Psoas muscle (tissue), 8 donors: ENCODE measurements at places on chromosomes 13 and 19. TPM values are rescaled to one million over a fixed set of nuclear protein-coding genes. Genes with fewer than 3 reads are reported as not detected.
A peak's percentile ranks its signal among the peaks of the same experiment; 100 is the strongest.

The TPP2 gene
- 43.6 TPM for total RNA-seq

The KLK14 gene
- not detected for total RNA-seq

The TMEM59L gene
- 3.2 TPM for total RNA-seq

The SIAH3 gene
- not detected for total RNA-seq

The GMIP gene
- 2.3 TPM for total RNA-seq

The SHISA7 gene
- not detected for total RNA-seq

The P2RY11 gene
- total RNA-seq: 11.0 TPM

The ERICH6B gene
- total RNA-seq: not detected

The C13orf46 gene
- total RNA-seq: 0.61 TPM

The ZNF177 gene
- 0.34 TPM for total RNA-seq

The FXYD3 gene
- not detected for total RNA-seq

DNA sequence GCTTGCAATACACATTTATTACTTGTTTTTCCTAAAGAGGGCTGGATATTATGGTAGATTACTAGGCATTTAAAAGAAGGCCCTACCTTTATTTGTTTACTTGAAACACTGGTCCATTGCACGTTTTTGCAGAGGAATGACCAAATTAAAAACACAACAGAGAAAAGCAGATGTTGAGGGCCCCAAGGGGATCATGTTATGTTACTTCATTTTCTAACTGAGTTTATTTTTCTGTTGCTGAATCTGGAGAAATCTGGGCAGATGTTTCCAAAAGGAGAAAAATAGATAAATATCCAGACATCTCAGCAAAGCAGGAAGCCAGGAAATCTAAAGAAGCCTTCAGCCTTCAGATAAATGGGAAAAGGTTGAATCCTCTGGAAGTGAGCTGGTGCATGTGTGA lies 353.0 kb downstream of the NDFIP2 start:
- H3K36me3 ChIP-seq: no peaks in the 10 kb centered on the region
- H3K27me3 ChIP-seq: no peaks in the 10 kb centered on the region
- no peak overlapping the region for H3K4me3 ChIP-seq
- DNase-seq: no peak

- H3K4me1 ChIP-seq: peaks cover 28% of the 10 kb centered on the region
- peaks cover 5% of the 10 kb centered on the region for H3K36me3 ChIP-seq
- H3K27me3 ChIP-seq: no peaks in the 10 kb centered on the region
- H3K27ac ChIP-seq: peak within 1 kb of the TSS; percentile 99
Observed at GRCh38 chr19:12994701-12995595, at the start of gene NFIX. NFIX (plus strand) TSS chr19:12995475; CDS start chr19:12995838, 363 bp downstream.

- peaks cover 40% of the 10 kb centered on the region for H3K36me3 ChIP-seq
- H3K4me3 ChIP-seq: peak overlapping the region; percentile 84
- no peaks in the 10 kb centered on the region for H3K27me3 ChIP-seq
- peak overlapping the region; percentile 67 for H3K27ac ChIP-seq
- H3K4me1 ChIP-seq: peaks cover 15% of the 10 kb centered on the region
- DNase-seq: no peak
Observed at GRCh38 chr19:1355568-1356507, 27.9 kb upstream of the NDUFS7 start.

- no peak for DNase-seq
- no peaks in the 10 kb centered on the region for H3K36me3 ChIP-seq
- no peak overlapping the region for H3K4me3 ChIP-seq
- H3K27me3 ChIP-seq: no peaks in the 10 kb centered on the region
- H3K4me1 ChIP-seq: no peaks in the 10 kb centered on the region
Observed at GRCh38 chr19:39158646-39159260, 33.2 kb downstream of the PAK4 start.

GRCh38 chr19:9061879-9062278 lies 25.0 kb upstream of the OR1M1 start:
- no peak overlapping the region for H3K27ac ChIP-seq
- H3K4me3 ChIP-seq: no peak overlapping the region
- DNase-seq: no peak
- no peaks in the 10 kb centered on the region for H3K27me3 ChIP-seq
- H3K4me1 ChIP-seq: no peaks in the 10 kb centered on the region

DNA sequence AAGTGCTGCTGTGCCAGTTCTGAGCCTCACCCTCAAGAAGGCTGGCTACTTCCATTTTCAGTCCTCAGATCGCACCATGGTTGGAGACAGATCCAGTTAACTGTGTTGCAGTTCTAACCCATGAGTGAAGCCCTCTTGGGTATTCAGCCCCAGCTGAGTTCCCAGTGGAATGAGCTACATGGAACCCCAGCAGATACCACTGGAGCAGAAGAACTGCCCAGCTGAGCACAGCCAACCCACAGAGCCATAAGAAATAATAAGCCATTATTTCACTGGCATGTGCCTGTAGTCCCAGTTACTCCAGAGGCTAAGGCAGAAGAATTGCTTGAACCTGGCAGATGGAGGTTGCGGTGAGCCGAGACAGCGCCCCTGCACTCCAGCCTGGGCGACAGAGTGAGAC lies 59.9 kb downstream of the LATS2 start:
- H3K4me3 ChIP-seq: no peak overlapping the region
- H3K4me1 ChIP-seq: peaks cover 33% of the 10 kb centered on the region
- no peaks in the 10 kb centered on the region for H3K27me3 ChIP-seq
- no peaks in the 10 kb centered on the region for H3K36me3 ChIP-seq

DNA sequence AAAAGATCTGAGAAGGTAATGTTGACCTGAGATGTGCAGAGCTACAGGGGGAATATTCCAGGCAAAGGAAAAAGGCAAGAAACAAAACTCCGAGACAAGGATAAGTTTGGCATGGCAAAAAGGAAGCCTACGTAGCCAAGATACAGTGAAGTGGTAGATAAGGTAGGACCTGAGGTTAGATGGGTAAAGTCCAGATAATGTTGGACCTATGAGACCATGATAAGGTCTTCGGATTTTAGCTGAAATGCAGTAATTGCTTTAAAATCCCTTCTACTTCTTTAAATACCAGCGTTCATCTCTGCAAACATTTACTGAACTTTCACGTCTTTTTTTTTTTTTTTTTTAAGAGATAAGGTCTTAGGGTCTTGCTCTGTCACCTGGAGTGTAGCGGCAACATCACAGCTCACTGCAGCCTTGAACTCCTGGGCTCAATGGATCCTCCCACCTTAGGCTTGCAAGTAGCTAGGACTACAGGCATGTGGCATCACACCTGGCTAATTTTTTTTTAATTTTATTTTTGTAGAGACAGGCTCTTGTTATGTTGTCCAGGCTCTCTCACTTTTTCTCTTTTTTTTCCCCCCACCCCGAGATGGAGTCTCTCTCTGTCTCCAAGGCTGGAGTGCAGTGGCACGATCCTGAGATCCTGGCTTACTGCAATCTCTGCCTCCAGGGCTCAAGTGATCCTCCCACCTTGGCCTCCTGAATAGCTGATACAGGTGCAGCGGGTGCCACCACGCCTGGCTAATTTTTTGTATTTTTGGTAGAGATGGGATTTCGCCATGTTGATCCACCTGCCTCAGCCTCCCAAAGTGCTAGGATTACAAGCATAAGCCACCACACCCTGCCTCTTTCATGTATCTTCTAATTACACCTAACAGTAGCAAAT lies 4.2 kb upstream of the WBP4 start:
- no peak overlapping the region for H3K4me3 ChIP-seq
- H3K27ac ChIP-seq: no peak overlapping the region
- peaks cover 65% of the 10 kb centered on the region for H3K4me1 ChIP-seq
- H3K27me3 ChIP-seq: no peaks in the 10 kb centered on the region

DNA sequence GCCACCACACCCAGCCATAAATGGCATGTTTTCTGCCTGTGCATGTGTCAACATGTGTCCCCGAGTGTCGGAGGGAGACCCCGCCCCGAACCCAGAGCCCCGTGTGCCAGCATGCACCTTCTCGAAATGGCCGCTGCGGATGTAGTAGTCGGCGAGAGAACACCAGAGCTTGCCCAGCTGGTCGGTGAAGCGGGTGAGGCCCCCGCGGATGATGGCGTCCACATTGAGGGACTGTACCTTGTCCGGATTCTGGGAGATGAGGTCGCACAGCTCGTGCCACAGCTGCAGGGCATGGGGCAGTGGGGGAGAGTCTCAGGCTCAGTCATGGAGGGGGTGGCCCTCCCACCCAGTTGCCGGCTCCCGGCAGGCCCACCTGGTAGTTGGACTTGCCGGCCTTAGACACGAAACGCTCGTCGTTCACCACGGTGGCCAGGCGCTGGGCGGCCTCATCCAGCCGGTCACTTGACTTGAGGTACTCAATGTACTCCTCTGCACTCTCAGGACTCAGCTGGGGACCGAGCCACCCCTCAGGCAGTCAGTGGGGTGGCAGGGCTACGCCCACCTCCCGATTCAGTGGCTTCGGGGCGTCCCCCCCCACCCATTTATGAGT lies 3.5 kb downstream of the XAB2 start:
- H3K27me3 ChIP-seq: no peaks in the 10 kb centered on the region
- H3K36me3 ChIP-seq: peaks cover 71% of the 10 kb centered on the region
- H3K27ac ChIP-seq: no peak overlapping the region
- H3K4me3 ChIP-seq: no peak overlapping the region
- no peak for DNase-seq
- H3K4me1 ChIP-seq: peaks cover 18% of the 10 kb centered on the region

DNA sequence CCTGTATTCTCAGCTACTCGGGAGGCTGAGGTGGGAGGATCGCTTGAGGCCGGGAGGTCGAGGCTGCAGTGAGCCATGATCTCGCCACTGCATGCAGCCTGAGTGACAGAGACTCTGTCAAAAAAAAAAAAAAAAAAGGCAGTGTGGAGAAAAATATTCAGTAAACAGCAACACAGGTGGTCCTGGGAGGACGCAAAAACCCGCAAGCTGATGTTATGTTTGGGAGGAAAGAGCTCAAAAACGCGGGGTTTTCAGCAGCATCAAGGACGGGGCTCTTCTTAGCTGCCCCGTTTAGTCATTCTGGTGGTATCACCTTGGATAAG lies 599 bp upstream of the ZNF784 start:
- peak overlapping the region; percentile 90 for H3K27ac ChIP-seq
- no peaks in the 10 kb centered on the region for H3K27me3 ChIP-seq
- no peak for DNase-seq
- H3K4me3 ChIP-seq: peak overlapping the region; percentile 65
- peaks cover 10% of the 10 kb centered on the region for H3K36me3 ChIP-seq

DNA sequence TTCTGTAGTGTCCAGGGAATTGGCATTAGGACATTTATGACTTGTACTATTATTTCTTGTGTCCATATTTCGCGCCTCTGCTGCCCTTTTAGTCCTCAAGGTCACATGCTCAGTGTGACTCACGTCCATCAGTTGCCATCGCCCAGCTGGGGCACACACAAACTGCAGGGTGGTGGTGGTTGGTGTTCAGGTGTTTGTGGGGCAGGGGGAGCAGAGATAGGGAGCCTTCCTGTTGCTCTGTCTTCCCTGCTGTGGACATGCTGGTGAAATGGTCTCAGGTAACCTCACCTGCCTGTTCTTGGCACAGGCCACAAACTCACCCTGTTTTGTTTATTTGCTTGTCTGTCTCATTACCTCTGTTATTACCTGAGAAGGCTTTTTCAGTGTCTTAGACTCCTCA lies 22.4 kb downstream of the PRR12 start:
- no peak overlapping the region for H3K4me3 ChIP-seq
- peaks cover 54% of the 10 kb centered on the region for H3K36me3 ChIP-seq
- DNase-seq: no peak
- H3K27ac ChIP-seq: no peak overlapping the region
- no peaks in the 10 kb centered on the region for H3K27me3 ChIP-seq
